A549 treated with CpdA at 1 μM for 4 hours (cell line): ENCODE measurements at places on chromosomes 2 and 18. TPM values are rescaled to one million over a fixed set of nuclear protein-coding genes. Genes with fewer than 3 reads are reported as not detected.

APOB gene
- 0.29 TPM in 1 of 5 replicates, not detected in the others for total RNA-seq

DSC2 gene
- total RNA-seq, result 0.98 to 1.5 TPM (median 1.2 TPM) in 5 replicates

MC5R gene
- total RNA-seq, result not detected in 5 replicates

FAM117B gene
- 2.3 to 2.9 TPM (median 2.5 TPM) in 5 replicates for total RNA-seq
